NCI-H446 treated with DMSO at 0.1 percent for 48 hours (cell line): ENCODE measurements at places on chromosomes 3 and 15.
A peak's percentile ranks its signal among the peaks of the same experiment; 100 is the strongest.

GRCh38 chr15:51093839-51094605, 684 bp downstream of the TNFAIP8L3 start:
- no peak for DNase-seq

DNA sequence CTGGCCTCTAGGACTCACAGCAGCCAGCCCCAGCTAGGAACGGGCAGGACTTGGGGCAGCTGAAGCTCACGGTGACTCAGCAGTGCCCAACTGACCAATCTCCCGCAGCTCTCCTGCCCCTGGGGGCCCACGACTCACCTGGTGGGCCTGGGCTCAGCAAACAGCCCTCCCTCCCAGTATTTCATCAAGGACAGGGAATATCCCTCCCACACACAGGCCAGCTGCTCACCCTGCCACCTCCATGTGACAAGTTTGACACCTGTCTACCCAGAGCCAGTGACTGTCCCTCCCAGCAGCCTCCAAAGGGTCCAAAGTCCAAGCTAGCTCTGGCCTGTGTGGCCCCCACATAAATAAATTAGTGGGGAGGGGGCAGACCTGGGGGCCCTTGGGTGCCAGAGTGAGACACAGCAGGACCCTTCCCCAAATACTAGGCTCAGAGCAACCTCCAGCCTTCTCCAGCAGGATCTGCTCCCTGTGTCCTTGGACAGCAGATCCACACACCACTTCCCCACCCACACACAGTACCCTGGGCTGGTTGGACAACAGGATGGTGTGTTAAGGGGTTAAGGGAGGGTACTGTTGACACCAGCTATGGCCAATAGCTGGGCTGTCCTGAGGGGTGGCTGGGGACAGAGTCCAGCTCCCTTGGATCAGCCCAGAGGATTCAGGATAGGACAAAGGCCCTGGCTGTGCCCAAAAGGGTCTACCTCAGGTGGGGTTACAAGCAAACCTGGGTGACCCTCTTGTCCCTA, 4.3 kb downstream of the GNAT1 start:
- no peak for DNase-seq

- no peak for DNase-seq
Observed at GRCh38 chr15:52136442-52136980, 23.9 kb upstream of the BCL2L10 start.

- peak; percentile 82 for DNase-seq
Observed at GRCh38 chr3:77081240-77081661, 41.4 kb downstream of the ROBO2 start.

GRCh38 chr15:28911310-28911931, 25.6 kb downstream of the APBA2 start:
- DNase-seq = no peak

- no peak for DNase-seq
Observed at GRCh38 chr3:177350121-177350520, 152.8 kb upstream of the TBL1XR1 start.

DNA sequence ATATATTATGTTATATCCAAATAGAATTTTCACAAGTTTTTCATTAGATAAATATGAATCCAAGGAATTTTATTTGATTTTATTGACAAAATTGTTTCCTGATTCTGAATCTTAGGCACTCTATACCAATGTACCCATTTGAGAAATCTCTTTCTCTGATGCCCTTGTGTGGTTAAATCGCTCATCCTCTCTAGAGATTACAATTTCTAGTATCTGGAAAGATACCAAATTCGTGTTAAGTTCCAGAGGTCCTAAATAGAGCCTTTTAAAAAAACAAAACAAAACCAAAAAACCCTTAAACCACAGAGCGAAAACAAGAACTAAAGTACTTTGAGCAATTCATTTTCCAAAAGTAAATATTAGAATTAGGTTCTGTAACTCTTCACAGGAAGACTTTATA, 20.0 kb downstream of the SATB1 start:
- no peak for DNase-seq

GRCh38 chr3:195907934-195908693, at the start of gene TNK2:
Gene TNK2 (minus strand): TSS chr3:195908551. CDS start chr3:195888588, 19,963 bp downstream.
- no peak for DNase-seq

DNA sequence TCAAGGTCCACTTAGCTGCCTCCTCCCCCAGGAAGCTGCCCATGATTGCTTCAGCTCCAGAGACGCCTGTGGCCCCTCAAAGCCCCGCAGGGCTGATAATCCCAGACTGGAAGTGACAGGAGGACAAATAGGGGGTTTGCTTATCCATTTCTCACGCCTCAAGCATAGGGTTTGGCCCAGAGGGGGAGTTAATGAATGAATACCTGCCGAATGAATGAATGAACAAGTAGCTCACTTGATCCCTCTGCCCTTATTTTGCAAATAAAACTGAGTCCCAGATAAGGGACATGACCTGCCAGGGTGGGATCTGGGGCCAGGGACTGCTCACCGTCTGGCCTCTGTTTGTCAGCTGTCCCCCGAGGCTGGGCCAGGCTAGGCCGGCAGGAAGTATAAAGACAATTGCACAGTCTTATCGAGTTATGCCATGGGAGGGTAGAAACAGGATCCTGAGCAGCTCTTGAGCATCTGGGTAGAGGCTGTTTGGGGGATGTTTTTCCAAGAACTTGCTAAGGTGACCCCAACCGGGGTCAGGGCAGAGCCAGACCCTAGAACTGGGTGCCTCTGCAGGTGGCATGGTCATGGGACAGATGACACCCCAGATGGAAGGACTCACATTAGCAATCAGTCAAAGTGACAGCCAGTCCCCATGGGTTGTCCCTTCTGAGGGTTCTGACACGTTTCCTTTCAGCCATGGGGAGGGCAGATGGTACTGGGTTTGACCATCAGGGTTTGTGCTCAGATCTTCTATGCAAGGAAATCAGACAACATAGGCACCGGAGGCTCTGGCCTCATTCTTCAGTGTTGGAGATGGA, 45.0 kb downstream of the IQSEC1 start:
- DNase-seq = no peak

- no peak for DNase-seq
Observed at GRCh38 chr3:185216607-185216958, 37.3 kb downstream of the EHHADH start.

GRCh38 chr15:34122771-34123183, 20.9 kb downstream of the PGBD4 start:
- no peak for DNase-seq

DNA sequence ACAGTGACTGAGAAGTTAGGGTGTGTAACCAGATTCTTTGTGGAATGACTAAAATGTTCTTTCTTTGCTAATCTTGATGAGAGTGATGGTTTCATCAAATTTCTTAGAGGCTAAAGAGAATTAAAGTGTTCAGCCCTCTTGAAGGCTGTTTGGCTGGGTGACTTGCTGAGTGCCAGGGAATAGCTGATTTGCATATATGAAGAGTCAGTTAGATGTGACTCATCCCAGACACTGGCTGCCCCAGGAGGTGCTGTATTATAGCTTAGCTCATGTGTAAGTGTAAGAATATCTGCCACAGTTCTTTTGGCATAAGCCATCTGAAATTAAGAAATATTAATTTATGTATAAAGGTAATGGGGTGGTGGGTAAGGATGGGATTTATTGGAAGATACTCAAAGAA, 535.1 kb downstream of the NLGN1 start:
- DNase-seq = peak; percentile 94

DNA sequence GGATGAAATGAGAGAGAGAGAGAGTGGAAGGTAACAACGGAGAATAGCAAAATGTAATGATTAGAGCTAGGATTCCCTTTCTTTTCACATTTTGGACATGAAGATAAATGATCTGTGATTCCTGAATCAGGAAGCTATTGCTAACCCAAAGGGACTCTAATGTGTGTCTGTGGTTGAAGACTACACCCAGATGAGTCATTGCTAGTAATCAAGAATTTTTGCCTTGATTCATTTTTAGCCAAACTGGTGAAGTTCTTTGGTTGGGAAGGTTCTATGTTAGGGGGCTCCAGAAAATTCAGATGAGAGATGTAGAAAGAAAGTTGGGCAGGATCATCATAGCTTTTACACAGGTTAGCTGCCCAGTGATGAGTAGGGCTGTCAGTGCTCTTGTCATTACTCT, 116.4 kb downstream of the DUT start:
- DNase-seq = no peak

DNA sequence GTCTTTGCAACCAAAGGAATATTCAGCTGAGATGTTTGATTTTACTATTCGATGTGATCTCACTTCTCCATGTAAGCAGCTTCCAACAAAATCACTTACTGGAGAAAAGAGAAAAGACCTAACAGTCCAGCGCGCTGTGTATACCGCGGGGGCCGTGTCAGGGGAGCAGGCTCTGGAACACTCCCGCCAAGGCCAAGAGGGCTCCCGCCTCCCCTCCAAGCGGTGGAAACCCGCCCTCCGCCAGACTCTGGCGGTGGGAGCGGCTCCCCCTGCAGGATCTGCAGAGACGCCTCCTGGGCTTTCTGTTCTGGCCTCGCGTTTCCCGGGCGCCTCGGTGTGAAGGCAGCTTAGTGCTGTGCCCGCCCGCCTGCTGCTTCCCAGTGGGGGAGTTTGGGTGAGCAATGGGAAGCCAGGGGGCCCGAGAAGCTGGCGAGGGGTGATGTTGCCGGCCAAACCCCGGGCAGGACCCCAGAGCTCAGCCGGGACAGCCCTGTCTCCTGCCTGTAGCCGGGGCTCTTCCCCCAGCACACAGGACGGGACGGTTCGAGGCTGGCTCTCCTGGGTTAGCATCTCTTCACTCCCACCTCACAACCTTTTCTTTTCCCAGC, 36.3 kb downstream of the CHST14 start:
- DNase-seq = no peak

DNA sequence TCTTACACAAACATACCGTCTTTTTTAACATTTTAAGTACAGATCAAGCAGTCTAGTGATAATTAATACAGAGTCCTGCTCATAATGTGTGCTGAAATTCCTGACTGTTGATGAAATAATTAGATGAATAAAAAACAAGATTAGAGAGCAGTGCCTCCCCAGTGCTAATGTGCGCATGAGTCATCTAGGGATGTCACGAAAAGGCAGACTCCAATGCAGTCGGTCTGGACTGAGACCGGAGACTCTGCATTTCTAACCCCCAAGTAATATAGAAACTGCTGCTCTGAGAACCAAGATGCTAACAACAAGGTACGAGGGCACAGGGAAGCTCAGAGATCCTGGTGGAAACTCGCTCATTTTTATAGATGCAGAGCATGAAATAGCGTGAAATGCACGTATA, 61.4 kb downstream of the COL8A1 start:
- DNase-seq = no peak

- no peak for DNase-seq
Observed at GRCh38 chr15:70314018-70314354, 216.3 kb upstream of the TLE3 start.

- no peak for DNase-seq
Observed at GRCh38 chr3:66153481-66154443, 67.0 kb upstream of the SLC25A26 start.

- DNase-seq = no peak
Observed at GRCh38 chr15:89450076-89451006, 46.0 kb downstream of the RHCG start.

DNA sequence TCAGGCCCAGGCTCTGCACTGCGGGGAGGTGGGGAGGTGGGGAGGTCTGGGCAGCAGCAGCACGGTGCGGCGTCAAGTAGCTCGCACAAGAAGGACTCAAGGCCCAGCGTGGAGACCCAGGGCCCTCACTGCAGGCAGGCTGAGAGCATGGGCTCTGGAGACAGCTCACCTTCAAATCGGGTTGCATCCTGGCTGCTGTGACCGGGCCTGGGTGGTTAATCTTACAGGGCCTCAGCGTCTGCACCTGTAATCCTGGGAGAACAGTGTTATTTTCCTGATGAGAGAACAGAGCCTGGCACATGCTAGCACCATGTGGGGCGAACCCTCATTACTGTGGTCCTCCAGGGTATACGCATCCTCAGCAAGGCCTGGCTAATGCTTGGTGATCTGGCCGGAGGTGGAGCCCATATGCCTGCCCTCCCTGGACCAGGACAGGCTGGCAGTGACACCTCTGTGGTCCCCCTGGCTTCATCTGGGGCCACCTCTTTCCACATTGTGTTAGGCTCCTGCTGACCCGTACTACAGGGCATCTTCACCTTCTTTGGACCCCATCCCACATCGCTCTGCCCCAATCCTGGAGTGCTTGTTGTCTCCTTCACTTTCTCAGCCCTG, 55.5 kb downstream of the RGMA start:
- no peak for DNase-seq

DNA sequence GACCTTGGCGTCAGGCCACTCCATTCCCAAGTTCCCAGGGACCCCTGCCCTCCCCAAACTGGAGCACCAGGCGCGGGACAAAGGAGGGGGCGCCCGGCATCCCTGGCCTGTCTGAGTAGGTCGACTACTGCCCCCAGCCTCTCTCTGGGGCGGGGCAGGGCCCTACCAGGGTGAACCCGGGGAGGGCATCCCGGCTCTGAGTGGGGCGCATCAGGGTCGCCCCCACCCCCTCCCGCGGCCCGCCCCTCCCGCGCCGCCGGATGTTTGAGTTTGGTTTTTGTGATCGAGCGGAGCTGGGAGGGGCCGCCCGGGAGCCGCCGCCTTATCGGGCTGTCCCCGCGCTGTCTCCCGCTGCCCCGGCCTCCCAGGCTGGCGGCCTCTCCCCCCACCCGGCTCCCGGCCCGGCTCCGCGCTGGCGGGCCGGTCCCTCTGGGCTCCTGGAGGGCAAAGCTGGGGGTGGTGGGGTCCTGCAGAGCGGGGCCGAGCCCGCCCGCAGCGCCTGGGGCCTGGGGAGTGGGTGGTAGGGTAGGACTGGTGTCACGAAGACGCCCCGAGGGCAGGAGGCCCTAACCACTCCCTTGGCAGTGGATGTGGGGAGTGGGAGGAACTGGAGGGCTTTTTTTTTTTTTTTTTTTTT, 47.2 kb upstream of the SMAD6 start:
- DNase-seq = no peak

DNA sequence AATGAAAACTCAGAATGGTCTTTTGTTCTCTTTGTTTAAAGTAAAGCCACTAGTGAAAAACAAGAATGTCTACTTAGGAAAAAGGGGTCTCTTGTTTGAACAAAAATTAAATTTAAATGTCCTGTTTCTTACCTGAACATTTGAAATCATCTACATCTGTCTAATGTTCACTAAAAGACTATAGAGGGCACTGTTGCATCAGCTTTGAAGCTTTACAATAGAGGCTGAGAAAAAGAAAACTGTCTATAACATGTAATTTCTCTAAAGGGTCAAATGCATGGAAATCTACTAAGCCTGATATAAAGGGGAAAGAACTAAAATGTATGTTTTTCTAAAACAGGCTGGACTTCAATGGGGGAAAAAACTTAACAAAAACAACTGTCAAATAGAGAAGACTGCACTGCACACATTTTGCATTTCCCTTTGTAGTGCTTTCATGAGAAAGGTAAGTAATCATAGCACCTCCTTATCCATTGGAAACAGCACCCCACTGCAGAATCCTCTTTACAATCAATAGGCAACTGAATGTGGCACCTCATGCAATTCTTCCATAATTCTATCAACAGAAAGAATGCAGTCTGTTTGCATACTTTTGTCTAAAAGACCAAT, 26.3 kb downstream of the DPH6 start:
- DNase-seq = peak; percentile 15

GRCh38 chr15:73931441-73931840, 5.2 kb downstream of the LOXL1 start:
- DNase-seq = no peak

- DNase-seq = no peak
Observed at GRCh38 chr3:62562596-62562995, 189.2 kb upstream of the FEZF2 start.

- DNase-seq = peak; percentile 83
Observed at GRCh38 chr3:169966428-169966950, at the start of gene SEC62. Gene SEC62 (plus strand): TSS chr3:169966807. CDS start chr3:169966823, 16 bp downstream.
